Tibial artery (tissue), 4 donors: ENCODE measurements at places on chromosomes 5 and 9.
A peak's percentile ranks its signal among the peaks of the same experiment; 100 is the strongest.

DNA sequence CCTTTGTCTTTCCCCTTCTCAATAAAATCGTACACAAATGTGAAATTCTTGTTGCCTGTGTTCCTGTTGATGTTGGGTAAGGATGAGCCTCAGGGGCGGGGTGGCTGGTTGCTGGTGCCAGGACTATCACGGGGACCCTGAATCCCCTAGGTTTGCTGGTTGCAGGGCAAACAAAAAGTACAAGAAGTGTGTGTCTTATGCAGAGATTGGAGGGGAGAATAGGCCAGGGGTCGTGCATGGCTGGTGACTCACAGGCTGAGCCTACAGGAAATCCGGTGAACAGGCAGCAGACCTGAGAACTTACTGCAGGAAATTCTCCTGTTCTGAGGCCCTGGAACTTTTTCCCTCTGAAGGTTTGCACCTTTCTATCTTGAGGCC is 5.5 kb downstream of the ANXA2R start:
- DNase-seq = no peak

GRCh38 chr9:116975126-116975525 is 288.0 kb downstream of the TRIM32 start:
- DNase-seq = no peak

DNA sequence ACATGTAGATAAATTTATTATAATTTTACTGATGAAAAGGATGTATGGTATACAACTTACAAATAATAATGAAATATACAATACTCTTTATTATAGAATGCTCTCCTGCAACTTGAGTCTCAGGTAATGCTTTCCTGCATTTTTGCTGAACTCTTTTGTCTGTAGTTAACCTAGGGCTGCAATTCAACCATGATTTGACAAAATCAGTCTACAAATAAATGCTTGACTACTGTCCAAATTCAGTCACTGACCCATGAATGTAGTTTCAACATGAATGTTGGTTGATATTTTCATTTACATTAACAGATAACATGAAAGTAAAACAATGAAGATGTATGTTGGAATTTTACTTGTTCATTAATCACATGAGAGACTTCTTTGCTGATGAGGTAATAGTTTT is 320.9 kb downstream of the ZSWIM6 start:
- no peak for DNase-seq

DNA sequence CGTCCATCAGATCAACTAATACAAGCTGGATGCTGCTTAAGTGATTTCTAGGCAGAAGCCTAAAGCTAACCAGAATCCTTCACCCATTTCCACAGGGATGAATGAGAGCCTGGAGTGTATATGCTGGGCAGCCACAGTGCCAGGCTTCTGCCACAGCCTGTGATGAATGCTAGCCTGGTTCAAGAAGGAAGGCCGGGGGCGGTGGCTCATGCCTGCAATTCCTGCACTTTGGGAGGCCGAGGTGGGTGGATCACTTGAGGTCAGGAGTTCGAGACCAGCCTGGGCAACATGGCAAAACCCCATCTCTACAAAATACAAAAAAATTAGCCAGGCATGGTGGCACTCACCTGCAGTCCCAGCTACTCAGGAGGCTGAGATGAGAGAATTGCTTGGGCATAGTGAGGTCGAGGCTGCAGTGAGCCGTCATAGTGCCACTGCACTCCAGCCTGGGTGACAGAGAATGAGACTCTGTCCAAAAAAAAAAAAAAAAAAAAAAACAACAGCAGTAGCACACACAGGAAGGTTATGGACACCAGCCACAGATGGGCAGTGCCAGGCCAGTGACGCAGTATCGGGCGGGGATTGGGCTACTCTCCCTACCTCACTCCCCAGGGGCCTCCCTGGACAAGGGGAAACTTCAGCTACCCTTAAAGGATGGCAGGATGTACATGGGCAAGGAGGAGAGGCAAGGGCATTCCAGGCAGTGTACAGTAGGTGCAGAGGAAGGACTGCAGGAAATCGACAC is 23.1 kb upstream of the HMCN2 start:
- DNase-seq = no peak

DNA sequence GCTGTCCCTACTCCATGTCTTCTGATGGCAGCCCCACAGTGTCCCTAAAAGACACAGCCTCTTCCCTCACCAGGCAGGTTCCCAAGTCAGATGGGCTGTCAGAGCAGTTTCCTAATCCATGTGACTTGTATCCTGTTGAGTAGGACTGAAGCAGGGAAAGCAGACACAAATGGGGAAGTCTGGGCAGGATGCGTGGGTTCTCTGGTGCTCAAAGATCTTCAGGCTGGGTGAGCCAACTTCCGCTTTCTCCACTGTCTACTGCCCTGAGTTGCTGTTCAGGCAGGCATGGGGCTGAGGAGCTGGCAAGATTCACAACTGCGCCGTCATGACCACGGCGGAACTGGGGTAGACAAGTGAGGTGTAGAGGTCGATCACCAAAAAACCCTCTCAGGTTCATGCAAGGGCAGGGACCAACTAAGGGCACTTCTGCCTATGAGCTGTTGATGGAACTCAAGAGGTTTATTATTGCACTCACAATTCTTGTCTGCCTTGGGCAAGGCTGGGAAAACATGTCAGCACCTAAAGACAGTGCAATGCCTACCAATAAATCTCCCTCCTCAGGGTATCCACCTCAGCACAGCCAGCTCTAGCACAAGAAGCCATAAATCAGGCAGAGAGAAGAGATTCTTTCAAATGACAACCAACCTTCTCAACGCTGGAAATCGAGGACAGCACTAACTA is 83.4 kb downstream of the RAPGEF1 start:
- DNase-seq = peak; percentile 82

DNA sequence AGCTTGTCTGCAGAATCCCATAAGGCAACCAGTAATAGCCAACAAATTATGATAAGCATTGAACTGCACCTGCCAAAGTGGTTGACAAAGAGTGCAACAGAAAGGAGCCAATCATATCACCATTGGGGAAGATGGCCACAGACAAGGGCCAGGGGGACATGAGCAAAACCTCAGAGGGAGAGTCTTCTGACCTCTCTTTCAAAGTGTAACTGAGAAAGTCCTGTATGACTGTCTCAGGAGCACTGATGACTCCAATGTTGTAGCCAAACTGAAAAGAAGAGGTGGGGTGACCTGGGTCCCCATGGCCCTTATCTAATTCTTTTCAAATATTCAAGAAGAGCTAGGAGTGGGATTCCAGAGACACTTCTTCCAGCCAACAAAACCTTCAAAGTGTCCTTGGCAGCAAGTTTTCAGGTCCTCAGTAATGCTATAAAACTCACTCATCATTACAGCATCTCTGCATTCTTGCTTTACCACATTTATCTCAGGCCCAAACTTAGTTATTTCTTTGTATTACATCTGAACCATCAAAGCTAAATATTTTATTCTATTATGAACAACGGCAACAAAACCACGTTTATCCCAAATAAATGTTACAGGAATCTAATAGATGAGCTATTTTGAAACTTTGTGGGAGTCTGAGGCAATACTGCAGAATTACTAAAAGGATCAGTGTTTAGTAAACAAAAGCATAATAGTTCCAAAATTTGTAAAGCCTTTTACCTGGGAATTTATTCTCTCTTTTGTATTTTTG is 24.4 kb downstream of the FBLL1 start:
- DNase-seq = no peak

DNA sequence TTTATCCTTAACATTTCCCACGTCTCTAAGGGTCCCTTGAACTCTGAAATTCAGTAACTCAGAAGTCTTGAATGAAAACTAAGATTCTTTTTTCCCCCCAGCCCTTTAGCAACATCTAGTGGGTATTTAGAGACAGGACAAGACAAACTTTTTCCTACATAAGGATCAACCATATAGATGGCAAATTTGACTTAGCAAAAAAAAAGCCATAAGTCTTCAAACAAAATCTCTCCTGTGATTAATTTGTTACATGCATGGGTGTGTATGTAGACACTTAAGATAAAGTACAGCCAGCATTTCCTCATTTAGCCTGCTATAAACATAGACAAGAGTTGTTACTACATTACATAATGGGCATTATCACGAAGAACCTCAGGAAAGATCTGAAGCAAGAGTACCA is 29.1 kb upstream of the ANKRD31 start:
- DNase-seq = no peak

DNA sequence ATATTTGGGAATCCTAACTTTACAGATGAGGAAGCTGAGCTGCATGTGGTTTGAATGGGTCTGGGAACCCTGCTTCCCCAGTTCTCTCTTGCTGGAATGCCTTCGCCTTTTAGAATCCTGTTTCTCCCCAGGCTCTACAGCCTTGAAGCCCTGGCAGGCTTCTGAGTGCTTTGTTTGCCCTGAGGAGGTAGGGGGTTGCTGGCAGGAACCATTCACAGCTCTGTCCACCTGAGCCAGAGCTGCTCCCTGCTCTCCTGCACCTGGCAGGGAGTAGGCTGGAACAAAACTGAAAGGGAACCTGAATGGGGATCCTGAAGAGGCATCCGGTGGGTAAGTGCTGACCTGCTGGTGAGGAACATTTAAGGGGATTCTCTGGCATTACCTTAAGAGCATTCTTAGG is 33.0 kb downstream of the KIF4B start:
- no peak for DNase-seq

GRCh38 chr9:87119328-87119881 is 172.1 kb upstream of the GAS1 start:
- no peak for DNase-seq

GRCh38 chr5:109693535-109694400 is 4.0 kb downstream of the MAN2A1 start:
- no peak for DNase-seq

- DNase-seq = peak; percentile 9
Measured at GRCh38 chr5:436641-436975, 6.4 kb upstream of the EXOC3 start.

DNA sequence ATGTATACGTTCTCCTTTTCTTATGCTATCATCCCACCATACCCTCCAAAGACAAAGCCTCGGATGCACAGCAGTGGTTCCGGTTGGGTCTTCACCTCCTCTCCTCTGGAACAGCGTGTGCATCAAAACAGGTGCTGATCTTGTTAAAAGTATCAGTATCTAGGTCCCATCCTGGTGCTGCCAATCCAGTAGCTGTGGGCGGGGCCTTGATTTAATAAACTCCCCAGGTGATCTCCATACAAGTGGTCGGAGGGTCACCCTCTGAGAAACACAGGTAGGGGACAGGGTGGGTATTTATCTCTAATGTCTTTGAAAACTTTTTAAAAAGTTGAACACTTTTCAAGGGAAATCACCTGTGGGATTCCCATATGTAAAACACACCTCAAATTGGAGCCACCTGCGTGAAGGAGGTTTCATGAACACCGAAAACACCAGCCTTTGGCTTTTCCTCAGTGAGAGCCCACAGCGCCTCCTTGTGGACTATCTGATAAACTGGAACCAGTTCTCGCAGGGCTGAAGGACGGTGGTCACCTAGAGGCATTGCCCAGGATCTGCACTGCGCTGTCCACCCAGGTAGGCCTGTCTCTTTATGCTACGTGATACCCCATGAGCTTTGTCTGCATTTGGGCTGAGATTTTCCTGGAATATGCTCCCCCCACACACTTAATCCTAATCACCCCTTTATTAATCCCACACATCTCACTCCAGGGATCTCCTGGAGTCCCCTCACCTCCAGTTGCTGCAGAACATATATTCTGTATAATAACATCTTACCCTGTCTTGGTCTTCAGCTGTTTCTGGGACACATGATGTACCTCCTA is 80.5 kb upstream of the EPB41L4B start:
- no peak for DNase-seq

DNA sequence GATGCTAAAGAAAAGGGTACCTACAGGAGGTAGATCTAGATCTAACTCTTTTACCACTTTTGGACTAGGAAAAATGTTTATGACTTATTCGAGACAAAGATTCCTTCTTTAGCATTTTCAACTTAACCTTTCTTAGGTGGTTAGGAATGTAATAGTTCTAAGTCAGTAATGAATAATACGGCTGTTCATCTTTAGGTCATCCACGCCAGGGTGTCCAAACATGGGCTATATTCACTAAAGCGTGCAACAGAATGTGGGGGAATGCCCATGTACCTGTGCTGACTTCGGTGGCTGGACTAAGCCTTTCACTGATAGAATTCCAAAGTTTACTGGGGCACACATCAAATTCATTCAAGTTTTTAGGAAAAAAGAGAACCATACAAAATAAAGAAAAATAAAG is 164.7 kb downstream of the TSSK1B start:
- DNase-seq = no peak

- DNase-seq = no peak
Measured at GRCh38 chr5:39020458-39020857, 53.7 kb downstream of the RICTOR start.

GRCh38 chr5:160565376-160565775 is 143.7 kb downstream of the PTTG1 start:
- DNase-seq = no peak

DNA sequence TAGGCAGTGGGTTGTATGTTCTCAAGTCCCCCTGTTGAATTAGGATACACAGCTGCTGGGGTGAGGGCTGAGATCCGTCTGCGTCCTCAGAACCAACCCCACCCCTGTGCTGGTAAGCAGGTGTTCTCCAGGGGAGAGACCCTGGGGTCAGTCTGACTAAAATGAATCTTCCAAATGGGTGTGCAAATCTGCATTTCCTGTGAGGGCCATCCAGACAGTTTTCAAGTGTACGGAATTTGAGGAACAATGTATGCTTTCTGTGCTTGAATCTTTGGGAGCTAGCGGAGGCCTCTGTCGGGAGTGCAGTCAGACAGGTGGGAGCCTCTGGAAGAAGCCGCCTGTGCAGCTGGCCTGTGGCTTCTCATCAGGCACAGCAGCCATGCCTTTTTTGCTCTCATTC is 122.9 kb downstream of the MACROH2A1 start:
- no peak for DNase-seq

- no peak for DNase-seq
Measured at GRCh38 chr9:84839541-84839940, 170.0 kb downstream of the NTRK2 start.

GRCh38 chr9:27293996-27294395 is 3.0 kb downstream of the EQTN start:
- no peak for DNase-seq

DNA sequence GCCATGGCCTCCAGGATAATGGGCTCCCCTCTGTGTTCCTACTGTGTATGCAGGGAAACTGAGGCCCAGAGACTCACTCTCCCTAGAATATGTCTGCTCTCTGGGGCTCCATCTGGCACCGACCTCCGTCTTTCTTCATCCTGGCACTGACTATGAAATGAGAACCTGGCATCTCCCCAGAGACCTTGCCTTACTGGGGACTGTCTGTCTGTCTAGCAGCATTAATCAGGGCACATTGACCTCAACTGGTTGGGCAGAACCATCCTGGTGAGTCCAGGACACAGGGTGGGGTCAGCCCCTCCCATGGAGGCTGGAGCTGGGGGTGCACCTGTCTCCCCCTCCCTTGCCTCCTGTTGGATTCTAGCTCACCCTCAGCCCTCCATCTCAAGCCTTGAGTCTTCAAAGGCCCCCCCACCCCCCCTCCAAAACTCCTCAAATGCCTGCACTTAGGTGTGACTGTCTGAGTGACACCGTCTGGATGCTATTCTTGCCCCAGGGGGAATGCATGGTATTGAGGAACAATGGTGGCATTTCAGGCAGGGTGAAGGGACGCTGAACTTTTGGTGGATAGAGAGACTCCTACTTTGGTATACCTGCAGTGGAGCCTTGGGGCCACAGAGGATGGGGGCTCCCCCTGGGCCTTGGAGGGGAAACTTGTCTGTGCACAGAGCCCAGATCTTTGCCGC is 12.8 kb upstream of the PITX1 start:
- no peak for DNase-seq

- no peak for DNase-seq
Measured at GRCh38 chr5:139410993-139411828, 7.3 kb upstream of the SPATA24 start.

GRCh38 chr5:58491216-58491892 is at the start of gene GAPT:
GAPT (plus strand) TSS chr5:58491435; CDS start chr5:58494537, 3,102 bp downstream.
- DNase-seq = no peak

- no peak for DNase-seq
Measured at GRCh38 chr9:69029535-69029934, 6.0 kb upstream of the FXN start.

GRCh38 chr5:55036477-55036876 is 12.4 kb downstream of the GZMK start:
- DNase-seq = no peak
